ENCODE measurements at places on chromosomes 6 and 20.

DNA sequence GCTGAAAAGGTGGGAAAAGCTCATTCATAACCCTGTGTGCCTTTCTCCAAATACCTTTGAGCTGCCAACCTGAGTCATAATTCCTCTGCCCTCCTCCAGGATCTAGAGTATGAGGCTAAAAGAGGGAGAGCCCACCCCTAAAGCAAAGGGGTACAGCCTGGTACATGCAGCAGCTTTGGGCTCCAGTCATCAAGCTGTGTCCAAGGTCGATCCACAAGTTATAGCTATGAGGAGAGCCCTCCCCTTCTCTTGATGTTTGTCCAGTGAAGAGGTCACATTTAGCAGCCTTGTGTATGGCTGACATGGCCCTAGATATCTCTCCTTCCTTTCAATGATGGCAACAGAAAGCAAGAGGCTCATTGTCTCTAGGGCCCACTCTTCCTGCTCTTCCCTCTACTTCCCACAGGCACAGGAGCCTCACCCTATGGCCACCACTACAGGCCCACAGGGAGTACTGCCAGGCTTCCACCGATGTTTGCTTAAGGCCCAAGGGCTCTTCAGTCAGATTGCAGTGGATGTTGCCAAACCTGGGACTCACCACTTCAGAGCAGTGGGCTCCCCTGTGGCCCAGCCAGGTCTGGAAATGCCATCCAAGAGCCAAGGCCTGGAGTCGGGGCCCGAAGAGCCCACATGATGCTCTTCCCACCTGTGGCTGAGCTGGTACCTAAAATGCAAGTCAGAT lies 176.8 kb downstream of the CD83 start:
- no peak for DNase-seq

DNA sequence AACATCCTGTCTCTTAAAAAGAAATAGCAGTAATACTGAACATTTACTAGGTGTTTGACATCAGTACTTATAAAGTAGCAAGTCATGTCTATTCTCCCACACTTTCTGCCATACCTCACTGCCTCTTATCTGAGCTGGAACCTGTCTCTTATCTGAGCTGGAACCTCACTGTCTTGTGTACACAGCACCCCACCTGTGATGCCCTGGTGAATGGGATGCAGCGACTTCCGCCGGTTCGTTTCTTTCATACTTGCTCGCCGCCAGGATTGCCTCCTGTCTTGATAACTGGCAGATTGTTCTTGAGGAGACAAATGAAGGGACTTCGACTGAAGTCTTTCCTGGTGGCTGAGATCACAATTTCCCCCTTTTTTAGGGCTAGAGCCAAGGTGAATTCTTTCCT lies 2.9 kb downstream of the DSN1 start:
- DNase-seq, result no peak

DNA sequence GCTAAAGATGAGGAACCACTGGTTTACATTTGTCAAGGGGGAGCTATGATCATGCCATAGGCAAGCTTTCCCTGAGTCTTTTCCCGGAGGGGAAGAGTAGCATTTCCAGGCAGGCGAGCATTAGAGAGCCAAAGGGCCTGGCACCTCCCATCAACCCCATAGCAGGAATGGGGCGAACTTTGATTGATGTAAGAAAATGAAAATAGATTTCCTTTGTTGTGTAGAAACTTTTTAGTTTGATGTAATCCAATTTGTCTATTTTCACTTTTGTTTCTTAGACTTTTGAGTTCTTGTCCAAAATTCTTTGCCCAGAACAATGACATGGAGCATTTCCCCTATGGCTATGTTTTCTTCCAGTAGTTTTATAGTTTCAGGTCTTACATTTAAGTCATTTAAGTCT lies 85.2 kb downstream of the CDH26 start:
- DNase-seq, result no peak

GRCh38 chr20:42652266-42652665 lies 537.4 kb downstream of the PTPRT start:
- no peak for DNase-seq

DNA sequence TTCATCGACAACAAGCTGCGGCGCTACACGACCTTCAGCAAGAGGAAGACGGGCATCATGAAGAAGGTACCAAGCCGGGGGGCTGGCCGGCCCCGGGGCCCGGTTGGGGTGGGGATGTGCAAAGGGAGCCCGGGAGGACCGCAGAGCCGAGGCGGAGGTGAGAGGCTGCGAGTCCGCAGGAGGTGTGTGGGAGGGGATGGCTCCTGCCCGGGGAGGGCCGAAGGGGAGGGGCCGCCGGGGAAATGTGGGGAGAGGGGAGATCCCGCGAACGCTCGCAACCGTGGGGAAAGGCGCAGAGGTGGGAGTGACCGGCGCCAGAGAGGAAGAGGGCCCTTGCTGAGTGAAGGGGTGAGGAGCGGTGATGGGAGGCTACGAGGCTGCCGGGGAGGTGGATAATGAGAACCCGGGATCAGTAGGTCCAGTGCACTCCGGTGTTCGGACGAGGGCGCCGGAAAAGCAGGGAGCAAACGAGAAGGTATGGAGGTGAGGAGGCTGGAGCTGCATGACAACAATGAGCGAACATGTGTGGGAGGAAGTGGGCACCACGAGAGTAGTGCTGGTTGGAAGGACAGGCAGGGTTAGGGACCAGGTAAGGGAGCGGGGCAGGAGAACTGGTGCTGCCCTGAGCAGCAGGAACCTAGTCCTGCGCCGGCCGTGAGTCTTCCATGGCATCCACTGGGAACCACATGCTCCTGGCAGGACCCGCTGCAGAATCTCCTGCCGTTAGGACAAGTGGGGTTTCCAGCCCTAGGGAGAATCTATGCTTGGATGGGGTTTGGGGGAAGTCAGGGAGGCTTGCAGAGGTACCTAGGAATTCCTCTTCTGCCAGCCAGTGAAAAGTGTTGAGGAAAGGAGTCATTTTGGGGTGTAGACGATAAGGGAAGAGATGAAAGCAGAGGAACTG lies 1.3 kb downstream of the SRF start:
- peak; percentile 67 for DNase-seq

GRCh38 chr6:121826156-121826810 lies 390.8 kb downstream of the GJA1 start:
- DNase-seq, result no peak

DNA sequence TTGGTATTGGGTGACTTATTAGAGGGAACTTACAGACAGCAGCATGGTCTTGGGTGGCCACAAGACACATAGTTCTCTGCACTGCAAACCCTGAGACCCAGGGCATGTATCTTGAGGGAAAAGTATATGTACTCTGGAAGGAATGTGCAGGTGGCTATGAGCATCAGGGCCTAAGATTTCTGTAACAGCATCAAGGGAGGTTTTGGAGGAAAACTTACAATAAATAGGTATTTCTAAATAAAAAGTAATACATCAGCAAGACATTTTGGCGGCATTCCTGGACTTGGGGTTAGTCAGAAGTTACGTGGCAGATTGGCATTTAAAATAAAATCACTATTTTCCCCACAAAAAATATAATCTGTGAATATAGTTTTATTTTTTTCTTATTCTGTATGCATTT lies 8.0 kb upstream of the STX7 start:
- no peak for DNase-seq

GRCh38 chr6:70385901-70386300 lies 27.4 kb upstream of the FAM135A start:
- no peak for DNase-seq

DNA sequence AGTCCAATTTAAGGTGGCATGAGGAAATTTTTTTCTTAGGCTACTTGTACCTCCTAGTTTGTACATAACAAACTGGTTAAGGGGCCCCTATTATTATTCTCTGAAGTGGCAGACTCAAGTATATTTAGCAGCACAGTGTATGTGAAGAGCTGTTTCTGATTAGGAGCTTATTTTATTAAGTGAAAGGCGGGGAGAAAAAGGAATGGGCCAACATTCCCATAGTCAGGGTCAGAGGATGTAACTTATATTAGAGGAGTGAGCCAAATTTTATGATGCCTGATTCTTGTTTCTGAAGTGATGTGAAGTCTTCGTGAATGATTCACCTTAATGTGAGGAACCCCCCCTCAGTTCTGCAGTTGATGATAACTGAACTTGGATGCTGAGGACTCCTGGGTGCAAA lies 2.8 kb downstream of the HECA start:
- DNase-seq, result no peak

DNA sequence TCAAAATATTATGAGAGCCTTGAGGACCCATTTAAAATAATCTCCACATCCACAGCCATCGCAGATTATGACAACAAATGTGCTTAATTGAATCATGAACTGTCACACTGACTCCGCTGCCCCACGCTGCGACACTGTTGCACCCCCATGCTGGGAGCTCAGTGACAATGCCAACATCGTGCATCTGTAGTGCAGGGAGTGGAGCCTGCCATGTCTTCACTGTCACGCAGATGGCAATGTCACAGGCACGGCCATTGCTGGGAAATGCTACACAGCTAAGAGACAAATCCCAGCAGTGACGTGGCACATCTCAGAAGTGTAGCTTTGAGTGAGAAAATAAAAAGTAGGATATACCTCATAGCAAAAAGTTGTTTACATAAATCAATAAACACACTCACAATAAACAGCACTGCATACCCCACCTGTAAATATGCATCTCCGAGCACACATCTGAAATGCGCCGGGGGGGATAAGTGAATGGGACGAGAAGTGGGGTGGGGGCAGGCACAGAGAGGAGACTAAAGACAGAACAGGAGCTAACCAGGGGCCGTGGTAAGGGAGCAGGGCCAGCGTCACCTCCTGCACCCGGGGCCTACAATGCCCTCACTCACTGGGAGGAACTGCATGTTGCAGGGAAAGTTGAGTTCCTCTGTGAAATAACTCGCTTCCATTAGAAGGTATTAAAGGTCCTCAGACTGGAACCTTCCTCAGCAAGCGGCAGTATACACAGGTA lies 349.9 kb downstream of the THBS2 start:
- DNase-seq, result no peak

DNA sequence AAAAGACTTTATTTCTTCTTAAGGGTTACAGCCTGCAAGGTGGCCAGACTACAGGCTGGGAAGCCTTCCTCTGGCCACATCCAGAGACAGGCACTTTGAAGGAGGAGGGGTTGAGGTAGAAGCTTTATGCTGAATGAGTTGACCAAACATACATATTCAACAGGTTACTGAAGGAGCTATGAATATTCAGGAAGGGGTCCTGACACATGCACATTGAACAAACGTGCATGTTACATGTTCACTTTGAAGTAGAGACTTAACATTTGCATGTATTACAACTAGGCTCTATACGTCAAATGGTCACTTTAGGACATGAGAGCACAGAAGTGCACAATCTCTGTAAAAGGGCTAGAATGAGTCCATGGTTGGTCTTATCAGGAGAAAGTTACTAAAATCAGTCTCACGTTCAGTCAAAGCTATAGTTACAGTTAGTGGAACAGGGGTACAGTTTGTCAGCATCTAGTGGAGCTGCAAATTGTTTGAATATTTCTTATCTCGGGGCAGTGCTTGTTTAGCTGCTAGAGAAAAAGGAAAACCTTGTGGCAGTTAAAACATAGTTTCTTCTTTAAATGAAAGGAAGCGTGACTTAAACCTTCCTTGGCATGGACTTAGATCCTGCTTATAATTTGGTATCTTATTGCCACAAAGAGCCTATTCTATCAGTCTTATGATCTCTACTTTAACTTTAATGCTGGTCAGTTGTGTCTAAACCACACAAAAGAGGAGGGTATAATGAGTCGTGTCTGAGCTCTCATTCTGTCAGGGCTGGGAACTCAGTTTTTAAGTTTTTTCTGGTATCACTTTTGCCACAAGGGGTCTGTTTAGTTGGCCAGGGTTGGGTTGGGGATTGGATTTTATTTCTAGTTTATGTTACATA lies 4.6 kb upstream of the ZSCAN9 start:
- DNase-seq, result no peak

DNA sequence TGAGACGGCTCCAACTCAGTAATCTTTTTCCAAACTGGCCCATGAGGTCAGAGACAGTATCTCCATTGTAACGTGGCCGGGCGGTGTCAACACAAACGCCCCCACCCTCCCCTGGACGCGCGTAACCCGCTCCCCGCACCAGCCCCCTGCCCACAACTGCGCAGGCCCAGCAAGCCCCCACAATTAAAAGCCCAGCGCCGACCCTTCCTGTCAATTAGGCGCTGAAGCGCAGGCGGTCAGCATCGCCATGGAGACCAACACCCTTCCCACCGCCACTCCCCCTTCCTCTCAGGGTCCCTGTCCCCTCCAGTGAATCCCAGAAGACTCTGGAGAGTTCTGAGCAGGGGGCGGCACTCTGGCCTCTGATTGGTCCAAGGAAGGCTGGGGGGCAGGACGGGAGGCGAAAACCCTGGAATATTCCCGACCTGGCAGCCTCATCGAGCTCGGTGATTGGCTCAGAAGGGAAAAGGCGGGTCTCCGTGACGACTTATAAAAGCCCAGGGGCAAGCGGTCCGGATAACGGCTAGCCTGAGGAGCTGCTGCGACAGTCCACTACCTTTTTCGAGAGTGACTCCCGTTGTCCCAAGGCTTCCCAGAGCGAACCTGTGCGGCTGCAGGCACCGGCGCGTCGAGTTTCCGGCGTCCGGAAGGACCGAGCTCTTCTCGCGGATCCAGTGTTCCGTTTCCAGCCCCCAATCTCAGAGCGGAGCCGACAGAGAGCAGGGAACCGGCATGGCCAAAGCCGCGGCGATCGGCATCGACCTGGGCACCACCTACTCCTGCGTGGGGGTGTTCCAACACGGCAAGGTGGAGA lies at the start of the genes HSPA1A and HSPA1L:
Gene HSPA1A (plus strand): TSS at position 519 of the 814 bp plus-strand sequence. CDS start 214 bp downstream, at position 733.
Gene HSPA1L (minus strand): TSS at position 259 of the 814 bp plus-strand sequence. CDS start 3,311 bp downstream, outside the sequence.
- peak; percentile 81 for DNase-seq

DNA sequence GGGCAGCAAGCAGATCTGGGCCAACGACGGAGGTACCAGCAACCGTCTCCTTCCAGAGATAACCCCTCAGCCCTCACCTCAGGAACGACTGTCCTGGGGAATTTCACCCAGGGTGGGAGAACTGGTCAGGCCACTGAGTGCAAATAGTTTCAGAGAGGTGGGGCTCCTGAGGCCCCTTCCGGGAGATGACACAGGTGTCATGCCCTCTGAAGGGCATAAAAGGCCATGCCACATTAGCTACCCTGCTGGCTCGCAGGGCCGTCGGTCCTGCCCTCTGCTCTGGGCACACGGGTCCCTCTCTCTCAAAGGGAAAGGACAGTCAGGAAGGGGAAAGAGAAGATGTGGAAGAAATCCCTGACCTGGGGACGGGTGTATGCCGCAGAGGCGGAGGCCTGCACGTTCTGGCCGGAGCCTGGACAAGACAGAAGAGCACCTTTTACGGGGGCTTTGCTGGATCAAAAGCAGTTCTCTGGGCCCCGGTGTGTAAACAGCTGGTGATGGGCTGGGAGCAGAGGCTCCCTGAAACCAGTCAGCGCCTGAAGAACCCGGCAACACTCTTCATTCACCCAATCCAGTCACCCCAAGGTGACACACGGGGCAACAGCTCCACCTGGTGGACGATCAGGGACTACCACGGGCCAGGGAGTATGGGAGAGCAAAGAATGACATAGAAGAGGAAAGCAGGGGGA lies 6.4 kb upstream of the TAF8 start:
- DNase-seq, result peak; percentile 95

GRCh38 chr6:105388392-105388791 lies 14.5 kb downstream of the PREP start:
- DNase-seq, result no peak

- no peak for DNase-seq
Observed at GRCh38 chr20:48603116-48603818, 224.5 kb downstream of the PREX1 start.

GRCh38 chr20:24959591-24960301 lies 10.7 kb downstream of the CST7 start:
- no peak for DNase-seq

GRCh38 chr20:21265261-21266190 lies 37.6 kb upstream of the XRN2 start:
- DNase-seq, result no peak

GRCh38 chr20:3560578-3560977 lies 89.8 kb downstream of the ATRN start:
- DNase-seq, result no peak
